ENCODE measurements at places on chromosomes 16 and 17.
A peak's percentile ranks its signal among the peaks of the same experiment; 100 is the strongest.

- DNase-seq: peak; percentile 22
Measured at GRCh38 chr16:71230122-71230845, at the start of gene HYDIN. TSS of gene HYDIN (minus strand) at chr16:71230722. CDS start at chr16:71186895, 43,827 bp downstream.

DNA sequence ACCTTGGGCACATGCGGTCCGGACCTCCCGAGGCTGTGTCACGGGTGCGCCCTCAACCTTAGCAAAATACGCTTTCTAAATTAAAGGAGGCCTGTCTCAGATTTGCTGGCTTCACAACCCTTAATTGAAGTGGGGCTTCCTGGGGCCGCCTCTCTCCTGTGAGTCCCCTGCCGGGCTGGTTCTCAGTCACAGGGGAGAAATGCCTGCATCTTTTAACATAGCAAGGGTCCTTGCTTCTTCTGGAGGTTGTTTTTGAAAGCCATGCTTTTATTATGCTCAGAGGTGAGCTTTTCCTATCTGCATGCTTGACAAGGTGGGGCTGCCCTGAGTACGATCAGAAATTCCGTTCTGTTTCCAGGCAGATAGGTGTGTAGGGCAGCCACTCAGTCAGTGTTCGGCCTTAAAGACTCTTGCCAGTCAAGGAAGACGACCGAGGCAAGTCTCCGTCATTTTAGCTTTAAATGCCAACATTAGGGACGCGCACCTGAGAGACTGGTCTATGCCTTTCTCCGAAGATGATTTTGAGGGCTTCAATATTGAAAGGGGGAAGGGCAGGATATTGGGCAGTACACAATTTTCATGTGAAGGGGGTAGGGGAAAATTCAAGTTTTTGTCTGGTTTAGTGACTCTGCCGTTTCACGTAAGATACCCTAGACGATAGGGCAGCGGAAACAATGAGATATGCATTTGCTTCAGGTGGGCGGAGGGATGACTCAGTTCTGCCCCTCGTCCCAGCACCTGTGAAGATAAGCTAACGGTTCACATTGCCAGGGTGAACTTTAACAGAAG lies 5.5 kb upstream of the SLC7A5 start:
- DNase-seq: peak; percentile 84

DNA sequence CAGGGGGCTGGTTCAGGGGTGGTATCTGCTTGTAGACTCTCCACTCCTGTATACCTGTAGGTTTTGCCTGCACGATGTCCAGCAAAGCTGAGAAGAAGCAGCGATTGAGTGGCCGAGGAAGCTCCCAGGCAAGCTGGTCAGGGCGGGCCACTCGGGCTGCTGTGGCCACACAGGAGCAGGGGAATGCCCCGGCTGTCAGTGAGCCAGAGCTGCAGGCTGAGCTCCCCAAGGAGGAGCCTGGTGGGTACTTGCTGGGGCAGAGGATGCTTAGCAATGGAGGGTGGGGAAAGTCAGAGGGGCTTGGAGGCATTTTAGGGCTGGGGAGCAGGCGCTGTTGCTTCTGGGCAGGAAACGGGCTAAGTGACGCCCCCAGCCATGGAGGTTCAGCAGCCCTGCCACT lies 2.1 kb downstream of the DNAH2 start:
- no peak for DNase-seq

DNA sequence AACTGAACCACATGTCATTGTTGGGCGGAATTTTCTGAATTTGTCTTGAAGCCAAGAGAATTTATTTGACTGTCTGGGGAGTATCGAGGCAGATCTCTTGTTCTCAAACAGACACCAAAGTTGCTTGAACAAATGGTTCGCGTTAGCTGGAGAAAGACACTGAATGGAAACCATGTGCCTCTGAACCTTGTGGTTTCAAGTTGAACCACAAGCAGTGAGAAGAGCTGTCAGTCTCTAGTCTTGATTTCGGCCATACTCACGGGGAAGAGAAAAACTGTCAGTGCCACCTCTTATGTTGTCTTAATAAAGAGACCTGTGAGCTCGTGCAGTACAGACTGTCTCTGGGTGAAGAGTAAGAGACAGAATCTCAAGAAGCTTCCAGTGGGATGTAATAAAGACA lies 886.5 kb upstream of the SOX9 start:
- DNase-seq: no peak

DNA sequence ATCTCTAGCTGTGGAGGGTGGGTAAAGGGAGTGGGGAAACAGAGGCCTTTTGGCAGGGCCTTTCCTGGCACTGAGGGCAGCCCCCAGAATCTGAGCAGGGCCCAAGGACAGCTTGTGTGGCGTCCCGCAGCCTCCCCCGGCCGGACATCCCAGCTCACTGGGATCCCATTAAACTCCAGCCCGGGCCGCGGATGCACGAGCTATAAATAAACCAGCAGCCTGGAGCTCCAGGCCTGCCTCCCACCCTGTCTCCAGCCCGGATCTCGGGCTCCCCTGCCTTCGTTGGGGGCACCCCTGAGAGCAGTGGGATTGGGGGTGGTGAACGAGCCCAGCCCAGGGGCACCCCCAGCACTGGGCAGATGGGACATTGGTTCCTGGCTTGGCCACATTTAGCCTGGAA lies 13.8 kb upstream of the AATK start:
- no peak for DNase-seq

DNA sequence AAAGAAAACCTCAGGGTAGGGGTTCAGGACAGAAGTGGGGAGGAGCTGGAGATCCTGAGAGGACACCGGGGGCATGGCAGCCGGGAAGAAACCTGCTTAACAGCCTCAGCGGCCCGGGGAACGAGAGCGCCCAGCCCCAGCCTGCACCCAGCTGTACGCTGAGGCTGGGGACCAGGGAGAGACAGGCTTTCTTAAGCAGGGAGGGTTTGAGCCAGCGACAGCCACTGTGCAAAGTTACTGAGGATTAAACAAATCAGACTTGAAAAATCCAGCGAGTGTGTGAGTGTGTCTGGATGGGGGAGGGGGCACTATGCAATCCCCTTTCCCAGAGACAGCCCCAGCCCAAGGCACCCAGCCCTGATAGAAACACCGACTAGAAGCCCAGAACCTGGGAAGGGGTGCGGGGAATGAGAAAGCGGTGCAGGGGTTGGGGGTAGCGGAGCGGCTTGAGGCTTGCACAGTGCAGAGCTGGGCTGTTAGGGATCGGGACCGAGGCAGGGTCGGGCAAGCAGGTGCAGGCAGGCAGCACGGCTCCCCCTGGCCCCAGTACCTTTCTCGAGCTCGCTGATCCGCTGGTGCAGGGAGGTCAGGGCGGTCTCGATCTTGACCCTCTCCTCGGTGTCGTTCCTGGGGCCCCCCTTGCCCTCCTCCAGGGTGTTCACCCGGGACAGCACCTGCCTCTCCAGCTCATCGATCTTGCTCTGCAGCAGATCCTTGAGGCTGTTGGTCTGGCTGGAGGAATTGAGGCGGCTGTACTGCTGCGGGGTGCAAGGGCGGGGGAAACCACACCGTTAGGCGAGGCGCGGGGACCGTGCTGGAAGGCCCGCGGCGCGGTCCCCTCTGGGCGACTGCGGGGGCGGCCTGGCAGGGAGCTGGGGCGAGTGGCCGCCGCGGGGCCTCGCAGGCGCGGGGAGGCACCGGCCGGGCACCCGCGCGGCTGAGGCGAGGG lies 1.2 kb downstream of the NPTX1 start:
- DNase-seq: no peak

DNA sequence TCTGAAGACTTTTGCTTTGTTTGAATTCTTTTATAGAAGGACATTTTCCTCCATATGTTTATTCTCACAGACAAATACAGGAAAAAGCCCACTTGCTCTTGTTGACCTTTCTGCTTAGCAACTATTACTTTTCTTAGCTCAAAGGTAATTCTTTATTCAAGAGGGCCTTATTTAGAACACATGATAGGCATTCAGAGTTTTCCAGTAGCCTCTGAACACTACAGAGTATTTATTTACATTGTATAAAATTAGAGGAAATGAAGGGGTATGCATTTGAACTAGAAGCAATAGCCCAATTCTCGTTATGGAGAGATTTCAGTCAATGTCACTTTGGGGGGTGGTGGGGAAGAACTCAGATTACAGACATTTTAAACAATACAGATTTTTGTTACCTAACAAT lies 581.7 kb downstream of the KCNJ2 start:
- no peak for DNase-seq

- peak; percentile 43 for DNase-seq
Measured at GRCh38 chr16:82456683-82457082, 170.1 kb upstream of the CDH13 start.

DNA sequence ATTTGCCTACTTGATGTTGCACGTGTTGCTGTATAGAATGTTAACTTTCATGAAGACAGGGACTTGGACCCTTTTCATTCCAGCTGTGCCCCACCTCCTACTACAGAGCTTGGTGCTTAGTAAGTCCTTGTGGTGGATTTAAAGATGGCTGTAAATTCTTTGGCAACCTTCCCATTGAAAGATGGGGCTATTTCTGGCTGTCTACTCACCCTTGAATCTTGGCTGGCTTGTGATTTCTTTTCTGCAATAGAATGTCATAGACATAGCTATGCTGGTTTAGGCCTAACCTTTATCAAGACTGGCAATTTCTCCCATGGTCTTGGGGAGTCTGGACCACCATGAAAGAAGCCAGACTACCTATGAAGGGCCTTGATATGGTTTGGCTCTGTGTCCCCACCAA lies 59.0 kb downstream of the ACSM2A start:
- DNase-seq: no peak

All from stimulated activated naive CD8-positive, alpha-beta T cell treated with anti-CD3 and anti-CD28 coated beads, Interleukin-15, Interleukin-2, amounts not matched to agents 100 U/mL and 50 U/mL, for 24 hours (primary cell).